Nucleus accumbens (tissue), 56 donors: ENCODE measurements at places on chromosomes 1 and 21.
A peak's percentile ranks its signal among the peaks of the same experiment; 100 is the strongest.

GRCh38 chr1:217891966-217892365 lies 260.8 kb downstream of the SPATA17 start:
- DNase-seq = no peak

DNA sequence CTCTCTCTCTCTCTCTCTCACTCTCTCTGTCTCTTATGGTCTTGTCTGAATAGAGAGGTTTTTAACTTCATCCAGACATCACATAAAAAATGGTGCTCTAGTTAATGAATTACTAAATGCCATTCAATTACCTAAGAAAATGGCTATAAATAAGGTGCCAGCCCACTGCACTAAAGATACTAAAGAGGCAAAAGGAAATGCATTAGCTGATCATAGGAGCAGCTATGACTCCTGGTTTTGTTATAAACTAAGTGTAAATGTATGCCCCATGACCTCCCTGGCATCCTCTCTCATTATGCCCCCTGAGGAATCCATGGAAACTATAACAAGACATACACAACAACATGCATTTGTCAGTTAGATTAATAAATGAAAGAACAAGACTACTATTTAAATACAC lies 57.5 kb upstream of the PDC start:
- DNase-seq = no peak

DNA sequence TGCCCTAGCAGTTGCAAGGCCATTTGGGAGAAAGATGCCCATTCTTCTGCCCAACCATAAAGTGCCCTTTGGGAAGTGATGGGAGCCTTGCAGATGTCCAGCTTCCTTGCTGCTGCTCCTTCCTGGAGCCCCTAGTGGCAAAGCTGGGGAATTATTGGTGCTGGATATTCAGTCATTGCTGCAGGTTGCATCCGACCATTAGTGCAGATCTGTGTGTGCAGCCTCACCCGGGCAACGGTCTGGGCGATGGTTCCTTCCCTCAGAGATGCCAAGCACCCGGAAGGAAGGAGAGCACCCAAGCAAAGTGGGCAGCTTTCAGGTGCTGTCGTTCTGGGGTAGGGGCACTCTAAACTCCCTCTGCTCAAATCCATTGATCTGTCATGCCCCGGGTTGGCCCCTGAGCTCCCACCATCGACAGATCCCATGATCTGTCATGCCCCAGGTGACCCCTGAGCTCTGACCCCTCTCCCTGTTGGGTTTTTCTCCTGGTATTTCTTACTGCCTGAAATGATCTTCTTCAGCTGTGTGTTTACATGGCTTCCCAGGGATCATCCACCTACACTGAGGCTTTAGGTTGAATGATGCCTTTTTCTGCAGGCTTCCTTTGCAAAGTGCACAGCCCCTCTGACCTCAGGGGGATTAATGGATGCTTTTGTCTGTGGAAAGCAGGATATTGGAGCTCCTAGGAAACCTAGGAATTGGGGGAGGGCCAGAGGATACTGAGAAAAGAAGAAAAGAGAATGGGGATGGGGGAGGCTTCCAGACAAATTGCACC lies 467.5 kb downstream of the PTPRU start:
- DNase-seq = no peak

- no peak for DNase-seq
Measured at GRCh38 chr1:234170067-234170466, 203.2 kb upstream of the COA6 start.

GRCh38 chr1:30376054-30376697 lies 347.2 kb downstream of the MATN1 start:
- DNase-seq = no peak

- DNase-seq = no peak
Measured at GRCh38 chr1:29967261-29967660, 730.9 kb downstream of the PTPRU start.

DNA sequence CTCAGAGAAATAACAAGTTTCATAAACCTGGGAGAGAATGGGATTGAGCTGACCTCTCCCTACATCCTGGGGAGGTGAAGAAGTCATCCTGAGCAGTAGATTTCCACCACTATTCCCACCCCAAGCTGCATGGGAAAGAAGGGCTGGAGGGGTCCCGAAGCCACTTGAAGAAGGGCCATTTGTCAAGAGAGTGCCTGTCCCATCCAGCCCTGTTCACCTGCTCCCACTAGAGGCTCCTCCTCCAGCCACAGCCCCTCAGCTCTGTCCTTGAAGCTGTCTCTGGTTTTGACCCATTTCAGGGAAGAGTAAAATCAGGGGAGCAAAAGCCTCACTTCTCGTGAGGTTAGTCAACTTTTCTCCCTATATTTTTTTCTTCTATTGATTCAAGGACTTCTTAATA lies 155.8 kb upstream of the DNAH14 start:
- DNase-seq = no peak

DNA sequence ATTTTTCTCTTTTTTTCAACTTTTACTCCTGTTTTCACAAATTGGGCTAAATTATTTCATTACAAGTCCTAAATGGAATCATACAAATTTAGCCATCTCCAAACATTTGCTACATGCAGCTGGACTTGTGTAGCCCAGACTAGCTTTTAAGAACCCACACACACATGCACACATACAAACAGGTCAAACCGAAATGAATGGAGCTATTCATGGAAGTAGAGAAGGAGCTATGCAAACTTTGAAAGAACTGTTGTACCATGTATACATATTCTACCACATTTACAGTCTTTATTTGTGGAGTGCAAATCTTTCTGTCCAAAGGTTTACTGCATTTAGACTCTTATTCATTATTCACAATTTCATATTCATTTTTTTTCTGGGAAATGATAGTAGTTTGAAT lies 189.1 kb upstream of the RNPC3 start:
- no peak for DNase-seq

- DNase-seq = no peak
Measured at GRCh38 chr1:24237750-24238395, 50.8 kb upstream of the IFNLR1 start.

DNA sequence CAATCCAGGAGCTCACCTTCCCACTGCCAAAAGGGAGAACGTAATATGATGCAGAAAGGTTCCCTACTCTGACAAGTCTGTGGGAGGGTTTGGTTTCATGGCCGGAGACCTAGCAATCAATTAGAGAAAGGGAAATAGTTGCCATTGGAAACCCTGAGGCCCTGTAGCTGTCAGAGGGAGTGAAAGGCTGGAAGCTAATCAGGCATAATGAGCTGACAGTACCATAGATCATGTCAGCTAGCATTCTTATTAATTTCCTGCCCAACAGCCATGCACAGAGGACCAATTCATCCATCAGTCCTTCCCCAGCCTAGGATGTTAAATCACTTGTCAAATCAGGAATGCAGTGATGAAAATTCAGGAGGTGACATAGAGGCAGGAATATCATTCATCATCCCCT lies 527.3 kb downstream of the PLPP3 start:
- no peak for DNase-seq

DNA sequence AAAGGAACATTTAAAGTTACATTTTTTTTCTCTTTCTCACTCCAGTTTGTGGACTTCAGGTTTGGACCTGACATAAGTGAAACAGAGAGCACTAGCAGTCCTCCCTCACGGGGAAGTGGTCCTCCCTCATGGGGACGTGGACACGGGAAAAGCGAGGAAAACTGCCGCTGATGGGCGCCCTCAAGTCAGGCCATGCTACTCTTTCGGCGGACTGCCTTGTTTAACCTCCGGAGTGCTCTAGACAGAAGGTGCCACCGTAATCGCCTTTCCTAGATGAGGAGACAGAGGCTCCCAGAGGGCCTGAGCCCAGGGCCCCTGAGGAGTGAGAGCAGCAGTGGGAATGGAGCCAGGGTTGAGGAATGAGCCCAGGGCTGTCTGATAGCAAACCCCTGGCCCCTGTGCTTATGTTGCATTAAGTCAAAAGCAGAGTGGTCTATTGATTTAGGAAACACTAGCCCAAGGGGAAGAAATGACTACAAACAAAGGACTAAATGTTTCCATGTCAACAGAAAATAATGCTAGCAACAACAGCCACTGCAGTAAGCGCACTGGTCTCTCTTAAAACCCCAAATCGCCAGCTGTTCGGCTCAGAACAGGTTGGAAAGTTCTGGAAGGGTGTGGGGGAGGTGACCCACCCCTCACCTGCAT lies 84.1 kb downstream of the DMRTB1 start:
- no peak for DNase-seq

- no peak for DNase-seq
Measured at GRCh38 chr1:201694608-201695335, 134.2 kb upstream of the IPO9 start.

- no peak for DNase-seq
Measured at GRCh38 chr1:173405281-173405680, 71.9 kb upstream of the PRDX6 start.

DNA sequence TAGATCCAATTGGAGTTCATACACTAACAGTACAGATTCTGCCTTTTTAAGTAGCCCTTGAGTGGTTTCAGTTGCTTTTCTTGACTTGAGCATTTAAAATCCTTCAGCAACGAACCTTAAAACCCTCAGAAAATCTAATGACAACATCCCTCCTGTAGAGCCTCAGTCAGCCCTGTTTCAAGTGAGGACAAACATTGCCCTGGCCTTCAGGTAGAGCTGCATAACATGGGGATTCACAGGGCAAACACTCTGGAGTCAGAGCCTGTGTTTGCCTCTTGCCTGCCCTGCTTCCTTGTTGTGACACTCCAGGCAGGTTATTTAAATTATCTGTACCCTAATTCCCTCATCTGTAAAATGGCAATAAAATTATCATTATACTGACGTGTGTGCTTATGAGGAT lies 96.1 kb upstream of the KCNA3 start:
- DNase-seq = no peak

GRCh38 chr21:33677450-33677849 lies 35.1 kb downstream of the ITSN1 start:
- no peak for DNase-seq

GRCh38 chr1:36599828-36600227 lies 117.1 kb upstream of the CSF3R start:
- no peak for DNase-seq

DNA sequence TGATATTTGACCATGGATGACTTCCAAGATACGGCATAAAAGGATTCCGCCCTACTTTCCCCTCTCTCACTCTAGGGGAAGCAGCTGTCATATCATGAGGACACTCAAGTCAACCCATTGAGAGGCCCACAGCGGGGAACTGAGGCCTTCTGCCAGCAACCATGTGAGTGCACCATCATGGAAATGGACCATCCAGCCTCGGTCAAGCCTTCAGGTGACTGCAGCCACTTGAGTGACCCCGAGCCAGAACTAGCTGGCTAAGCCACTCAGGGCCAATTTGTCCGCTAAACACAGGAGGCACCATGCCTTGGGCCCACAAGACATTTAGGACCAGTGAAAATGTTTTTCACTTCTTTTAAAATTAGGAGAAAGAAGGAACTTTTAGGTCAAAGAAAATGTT lies 11.1 kb upstream of the GJB5 start:
- DNase-seq = no peak

DNA sequence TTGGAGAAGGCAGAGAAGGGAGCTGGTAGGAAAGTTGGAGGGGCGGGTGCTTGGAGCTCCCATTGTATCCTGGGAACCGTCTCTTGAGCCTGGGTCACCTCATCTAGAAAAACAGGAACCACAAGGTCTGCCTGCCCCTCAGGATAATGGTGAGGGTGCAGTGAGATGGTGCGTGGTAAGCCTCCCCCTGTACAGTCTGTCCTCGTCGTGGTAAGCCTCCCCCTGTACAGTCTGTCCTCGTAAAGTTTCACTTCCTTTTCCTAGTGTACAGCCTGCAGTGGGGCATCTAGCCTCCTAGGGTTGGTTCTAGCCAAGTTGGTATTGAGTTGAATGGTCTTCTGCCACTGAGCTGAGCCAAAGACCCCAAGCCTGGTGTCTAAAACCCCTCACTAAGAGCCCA lies 66.5 kb upstream of the IGSF21 start:
- DNase-seq = no peak

- peak; percentile 47 for DNase-seq
Measured at GRCh38 chr21:44294391-44295162, 5.3 kb upstream of the PFKL start.

GRCh38 chr1:56531624-56532349 lies 47.6 kb downstream of the PLPP3 start:
- DNase-seq = no peak

- DNase-seq = no peak
Measured at GRCh38 chr1:92051948-92052347, 22.2 kb downstream of the EPHX4 start.

DNA sequence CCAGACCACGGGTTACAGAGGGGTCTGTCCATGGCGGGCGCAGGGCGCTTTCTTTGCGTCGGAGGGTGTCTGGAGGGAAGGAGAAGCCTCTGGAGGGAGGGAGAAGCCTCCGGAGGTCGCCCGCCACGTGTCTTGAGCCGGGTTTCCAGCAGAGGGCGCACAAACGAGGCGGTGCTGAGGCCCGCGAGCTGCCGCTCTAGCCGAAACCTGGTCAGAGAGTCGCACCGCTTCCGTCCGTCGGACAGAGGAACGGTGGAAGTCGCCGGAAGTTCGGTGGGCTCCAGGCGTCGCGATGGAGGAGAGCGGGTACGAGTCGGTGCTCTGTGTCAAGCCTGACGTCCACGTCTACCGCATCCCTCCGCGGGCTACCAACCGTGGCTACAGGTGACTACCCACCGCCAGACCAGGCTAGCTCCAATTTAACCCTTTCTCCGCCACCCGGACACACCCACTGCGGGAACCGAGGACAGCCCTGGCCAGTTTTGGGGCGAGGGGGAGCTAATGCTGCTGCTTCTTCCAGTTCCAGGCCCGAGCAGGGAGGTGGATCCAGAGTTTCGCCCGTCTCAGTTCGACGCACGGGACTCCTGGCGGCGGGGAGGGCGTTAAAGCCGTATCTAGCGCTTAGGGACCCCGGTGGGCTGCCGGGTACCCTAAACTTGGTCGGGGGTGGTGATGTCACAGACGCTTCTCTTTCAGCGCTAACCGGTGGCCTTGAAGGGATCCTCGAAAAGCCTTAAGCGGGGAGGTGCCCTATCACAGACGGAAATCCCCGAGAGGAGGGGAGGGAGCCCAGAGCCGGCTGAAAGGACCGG lies at the start of gene NECAP2:
TSS of gene NECAP2 (plus strand) at position 255 of the 812 bp plus-strand sequence. CDS start at position 293, 38 bp downstream.
- DNase-seq = peak; percentile 84

DNA sequence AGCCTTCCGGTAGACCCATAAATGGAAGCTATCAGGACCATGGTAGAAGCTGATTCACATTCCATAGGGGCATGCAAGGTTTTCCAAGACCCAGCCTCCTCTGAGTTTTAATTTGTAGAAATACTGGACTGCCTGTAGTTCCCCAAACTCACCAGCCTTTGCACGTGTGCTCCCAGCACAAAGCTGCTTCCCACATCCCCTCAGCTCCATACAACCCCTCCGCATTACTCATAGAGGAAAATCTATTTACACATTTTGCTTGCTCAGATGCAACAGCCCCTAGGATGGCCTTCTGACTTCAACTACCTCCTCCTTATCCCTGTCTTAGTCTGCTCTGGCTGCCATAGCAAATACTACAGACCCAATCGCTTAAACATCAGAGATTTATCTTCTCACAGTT lies 336.2 kb downstream of the SETD4 start:
- no peak for DNase-seq

- no peak for DNase-seq
Measured at GRCh38 chr1:29633771-29634170, 397.4 kb downstream of the PTPRU start.

GRCh38 chr1:187443939-187444338 lies 615.2 kb downstream of the PLA2G4A start:
- no peak for DNase-seq

DNA sequence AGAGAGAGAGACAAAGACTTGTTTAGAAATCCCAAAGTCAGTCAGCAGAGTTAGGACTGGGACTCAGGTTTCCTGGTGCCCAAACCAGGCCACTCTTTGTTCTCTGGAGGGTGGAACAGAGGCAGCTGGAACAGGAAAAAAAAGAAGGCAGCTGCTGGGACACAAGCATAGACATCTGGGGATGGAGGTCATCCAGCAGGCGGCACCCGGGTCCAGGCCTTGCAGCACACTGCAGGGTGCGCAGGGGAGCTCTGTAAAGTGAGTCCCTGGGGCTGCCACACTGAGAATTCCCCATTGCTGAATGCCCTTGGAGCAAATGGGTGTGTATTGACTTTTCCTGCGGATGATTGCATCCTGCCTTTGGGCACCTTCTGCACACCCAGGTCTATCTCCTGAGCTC lies 222.9 kb upstream of the CSF3R start:
- no peak for DNase-seq
